ENCODE measurements at places on chromosomes 4 and X.
A peak's percentile ranks its signal among the peaks of the same experiment; 100 is the strongest.

DNA sequence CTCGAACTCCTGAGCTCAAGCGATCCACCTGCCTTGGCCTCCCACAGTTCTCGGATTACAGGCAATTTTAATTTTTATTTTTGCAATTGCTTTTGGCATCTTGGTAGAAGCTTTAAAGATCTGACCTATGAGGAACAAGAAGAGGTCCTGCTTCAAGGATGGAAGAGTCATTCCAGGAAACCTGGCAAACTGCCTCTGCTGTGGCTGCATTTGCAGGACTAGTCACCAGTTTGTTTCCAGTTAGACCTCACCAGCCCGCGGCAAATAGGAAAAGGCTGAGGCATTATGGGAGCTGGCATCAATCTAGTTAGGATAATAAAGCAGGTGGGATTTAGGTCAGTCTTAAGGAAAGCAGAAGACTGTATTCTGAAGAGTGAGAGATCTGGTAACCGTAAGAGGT, 51.9 kb upstream of the LAS1L start:
- H3K4me3 ChIP-seq: no peak overlapping the region
- no peaks in the 10 kb centered on the region for H3K36me3 ChIP-seq
- H3K27me3 ChIP-seq: no peaks in the 10 kb centered on the region
- peak; percentile 43 for DNase-seq
- no peak overlapping the region for H3K27ac ChIP-seq

- peaks cover 41% of the 10 kb centered on the region for H3K4me1 ChIP-seq
- peaks cover 20% of the 10 kb centered on the region for H3K36me3 ChIP-seq
- H3K27ac ChIP-seq: peak overlapping the region; percentile 96
- no peaks in the 10 kb centered on the region for H3K27me3 ChIP-seq
- no peak for DNase-seq
Observed at GRCh38 chr4:55398461-55398860, 2.7 kb downstream of the TMEM165 start.

GRCh38 chrX:118521435-118521834, 25.8 kb downstream of the DOCK11 start:
- H3K27me3 ChIP-seq: no peaks in the 10 kb centered on the region
- DNase-seq: no peak
- H3K4me1 ChIP-seq: peaks cover 25% of the 10 kb centered on the region
- no peak overlapping the region for H3K27ac ChIP-seq
- H3K36me3 ChIP-seq: no peaks in the 10 kb centered on the region

DNA sequence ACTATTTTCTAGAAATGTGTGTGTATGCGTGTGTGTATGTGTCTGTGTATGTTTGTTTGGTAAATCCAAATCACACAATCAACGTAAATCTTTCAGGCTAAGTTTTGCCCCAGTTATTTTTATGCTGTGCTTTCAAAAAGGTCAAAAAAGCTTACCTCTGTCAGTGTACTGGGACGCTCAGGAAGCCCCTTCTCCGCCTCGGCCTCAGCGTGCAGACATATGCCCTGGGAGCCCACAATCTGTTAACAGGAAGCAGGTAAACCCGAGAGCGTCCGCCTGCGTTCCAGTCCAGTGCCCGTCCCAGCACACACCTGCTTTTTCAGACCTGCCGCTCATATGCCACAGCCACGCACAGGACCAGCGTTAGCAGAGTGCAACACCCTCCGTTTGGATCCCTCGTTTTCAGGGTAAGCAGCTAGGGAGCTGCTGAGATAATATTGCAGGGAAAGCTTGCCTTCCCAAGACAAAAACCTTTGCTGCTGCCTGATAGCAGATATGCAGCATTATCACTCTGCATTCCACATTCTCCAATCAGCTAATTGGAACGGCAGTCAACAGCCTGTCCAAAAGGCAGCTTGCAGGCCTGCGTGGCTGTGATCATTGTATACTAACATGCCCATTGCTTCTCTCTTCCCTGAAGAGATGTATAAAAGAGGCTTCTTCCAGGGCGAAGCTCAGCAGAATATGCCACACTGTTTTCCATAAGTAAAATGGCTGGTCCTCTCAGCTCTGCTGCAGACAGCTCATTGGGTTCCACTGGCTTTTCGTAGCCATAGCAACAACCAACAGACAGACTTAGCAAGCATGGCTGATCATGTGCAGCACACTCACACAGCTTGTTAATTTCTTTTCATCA, at the start of gene SORBS2:
TSS of gene SORBS2 (minus strand) at position 686 of the 856 bp plus-strand sequence. CDS start 121,623 bp downstream, outside the sequence.
- peak within 1 kb of the TSS; percentile 72 for H3K27ac ChIP-seq
- H3K4me1 ChIP-seq: no peaks in the 10 kb centered on the region
- H3K36me3 ChIP-seq: no peaks in the 10 kb centered on the region
- H3K4me3 ChIP-seq: peak within 1 kb of the TSS; percentile 48
- no peaks in the 10 kb centered on the region for H3K27me3 ChIP-seq

DNA sequence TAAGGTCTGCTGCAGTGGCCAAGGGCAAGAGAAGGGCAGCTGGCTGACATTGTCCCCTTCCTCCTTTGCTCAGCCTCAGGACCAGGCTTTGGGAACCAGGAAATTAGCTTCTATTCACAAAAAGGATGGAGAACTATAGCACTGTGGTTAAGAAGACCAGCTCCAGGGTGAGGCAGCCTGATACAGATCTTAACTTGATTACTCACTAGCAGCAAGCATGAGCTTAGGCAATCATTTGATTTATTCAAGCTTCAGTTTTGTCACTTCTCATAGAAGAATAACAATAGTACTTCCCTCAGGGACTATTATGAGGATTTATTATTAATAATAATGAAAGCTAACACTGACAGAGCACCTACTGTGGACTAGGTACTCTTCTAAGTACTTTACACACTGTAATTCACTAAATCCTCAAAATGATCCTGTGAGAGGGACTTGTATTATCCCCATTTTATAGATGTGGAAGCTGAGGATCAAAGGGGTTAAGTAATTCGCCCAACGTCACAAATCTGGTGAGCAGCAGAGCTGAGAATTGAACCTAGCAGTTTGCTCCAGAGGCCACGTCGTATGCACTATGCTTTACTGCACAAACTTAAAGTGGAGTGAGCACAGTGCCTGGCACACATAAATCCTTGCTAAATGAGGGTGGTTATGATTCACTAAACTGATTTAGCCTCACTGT, 130.4 kb upstream of the PAK3 start:
- DNase-seq: no peak
- no peaks in the 10 kb centered on the region for H3K27me3 ChIP-seq
- no peak overlapping the region for H3K27ac ChIP-seq
- H3K36me3 ChIP-seq: no peaks in the 10 kb centered on the region

DNA sequence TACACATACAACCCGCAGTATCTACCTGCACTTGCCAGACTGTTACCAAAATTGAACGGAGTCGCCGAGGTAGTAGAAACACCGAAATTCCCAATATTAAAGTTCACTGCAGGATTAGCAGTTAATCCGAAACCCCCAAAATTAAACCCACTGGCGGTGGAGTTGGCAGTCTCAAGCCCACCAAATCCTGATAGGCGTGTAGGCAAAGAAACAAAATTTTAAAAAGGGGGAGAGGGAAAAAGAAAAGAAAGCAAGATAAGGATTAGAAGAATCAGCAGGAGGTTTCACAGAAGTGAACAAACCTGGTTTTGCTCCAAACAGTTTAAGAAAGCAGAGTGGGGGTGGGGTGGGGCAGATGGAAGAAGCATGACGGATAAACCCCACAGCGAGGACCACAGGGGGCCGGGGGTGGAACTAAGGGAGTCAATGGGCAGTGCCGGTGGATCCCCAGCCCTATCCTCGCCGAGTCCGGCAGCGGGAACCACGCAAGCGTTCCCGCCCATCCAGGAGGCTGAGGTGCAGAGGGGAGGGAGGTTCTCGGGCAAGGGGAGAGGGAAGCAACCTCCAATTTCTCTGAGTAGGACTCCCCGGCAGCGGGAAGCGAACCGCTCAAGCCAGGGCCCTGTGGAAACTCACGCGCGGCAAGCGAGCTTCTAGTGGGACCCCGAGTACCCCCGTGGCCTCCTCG, 599 bp downstream of the NUP54 start:
- peaks cover 17% of the 10 kb centered on the region for H3K36me3 ChIP-seq
- H3K27ac ChIP-seq: peak overlapping the region; percentile 93
- peaks cover 28% of the 10 kb centered on the region for H3K4me1 ChIP-seq
- peak overlapping the region; percentile 86 for H3K4me3 ChIP-seq
- no peaks in the 10 kb centered on the region for H3K27me3 ChIP-seq

DNA sequence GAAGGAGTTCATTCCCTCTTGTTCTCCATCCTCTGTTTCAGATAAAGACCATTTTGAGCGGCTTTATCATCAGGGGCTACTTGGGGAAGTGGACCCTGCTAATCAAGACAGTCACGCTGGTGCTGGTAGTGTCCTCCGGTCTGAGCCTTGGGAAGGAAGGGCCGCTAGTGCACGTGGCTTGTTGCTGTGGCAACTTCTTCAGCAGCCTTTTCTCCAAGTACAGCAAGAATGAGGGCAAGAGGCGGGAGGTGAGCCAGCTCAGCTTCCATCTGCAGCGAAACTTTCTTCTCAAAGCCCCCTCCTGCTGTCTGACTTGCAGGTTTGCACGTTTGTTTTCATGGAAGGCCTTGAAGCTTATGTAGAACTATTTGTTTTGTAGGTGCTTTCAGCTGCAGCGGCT, 49.5 kb downstream of the CLCN4 start:
- no peak for DNase-seq
- no peak overlapping the region for H3K4me3 ChIP-seq
- H3K36me3 ChIP-seq: no peaks in the 10 kb centered on the region
- H3K4me1 ChIP-seq: no peaks in the 10 kb centered on the region
- no peaks in the 10 kb centered on the region for H3K27me3 ChIP-seq
- no peak overlapping the region for H3K27ac ChIP-seq

DNA sequence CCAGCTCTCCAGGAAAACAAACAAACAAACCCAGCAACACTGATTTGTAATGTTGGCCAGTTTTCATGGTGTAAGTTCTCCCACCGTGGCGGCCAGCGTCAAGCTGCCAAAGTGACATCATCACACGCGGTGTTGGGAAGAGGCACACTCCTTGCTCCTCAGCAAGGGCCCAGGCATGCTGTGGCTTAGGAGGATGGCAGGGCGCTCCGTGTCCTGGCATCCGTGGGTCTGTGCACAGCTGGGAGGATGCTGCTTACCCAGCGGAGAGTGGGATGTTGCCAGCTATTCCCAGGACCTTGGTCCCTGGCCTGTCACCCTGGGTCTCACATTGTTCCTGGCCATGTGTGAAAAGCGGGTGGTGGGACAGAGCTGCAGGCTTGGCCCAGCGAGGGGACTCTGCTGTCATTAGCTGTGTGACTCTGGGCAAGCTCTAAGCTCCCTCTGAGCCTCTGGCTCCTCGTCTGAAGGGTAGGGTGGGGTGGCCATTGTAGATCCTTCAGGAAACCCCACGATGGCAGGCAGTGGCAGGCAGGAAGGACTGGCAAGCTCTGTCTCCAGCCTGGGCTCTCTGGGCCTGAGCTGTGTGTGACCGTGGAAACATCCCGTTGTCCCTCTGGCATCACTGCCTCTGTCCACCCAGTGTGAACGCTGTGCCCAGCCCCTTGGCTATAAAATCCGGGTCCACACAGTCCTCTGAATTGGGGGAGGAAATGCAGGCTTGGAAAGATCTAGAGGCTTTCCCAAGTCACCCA, 10.8 kb downstream of the PSAPL1 start:
- no peak overlapping the region for H3K27ac ChIP-seq
- no peaks in the 10 kb centered on the region for H3K4me1 ChIP-seq
- no peaks in the 10 kb centered on the region for H3K36me3 ChIP-seq
- no peak overlapping the region for H3K4me3 ChIP-seq

GRCh38 chr4:109156356-109156755, 146.1 kb downstream of the COL25A1 start:
- no peak overlapping the region for H3K27ac ChIP-seq
- no peaks in the 10 kb centered on the region for H3K27me3 ChIP-seq
- DNase-seq: no peak
- H3K36me3 ChIP-seq: no peaks in the 10 kb centered on the region
- no peaks in the 10 kb centered on the region for H3K4me1 ChIP-seq

- H3K4me1 ChIP-seq: no peaks in the 10 kb centered on the region
- no peak overlapping the region for H3K27ac ChIP-seq
- no peaks in the 10 kb centered on the region for H3K27me3 ChIP-seq
- H3K36me3 ChIP-seq: no peaks in the 10 kb centered on the region
Observed at GRCh38 chrX:94871640-94872039, 1197.6 kb downstream of the FAM133A start.

GRCh38 chr4:184143770-184144564, 73.7 kb downstream of the ENPP6 start:
- peaks cover 6% of the 10 kb centered on the region for H3K4me1 ChIP-seq
- no peak overlapping the region for H3K27ac ChIP-seq
- DNase-seq: no peak

- no peak overlapping the region for H3K27ac ChIP-seq
- DNase-seq: no peak
- H3K4me1 ChIP-seq: no peaks in the 10 kb centered on the region
- H3K36me3 ChIP-seq: no peaks in the 10 kb centered on the region
- H3K4me3 ChIP-seq: no peak overlapping the region
Observed at GRCh38 chr4:107094976-107095375, 58.9 kb upstream of the DKK2 start.

GRCh38 chr4:3392321-3392720, 49.4 kb upstream of the HGFAC start:
- no peaks in the 10 kb centered on the region for H3K27me3 ChIP-seq
- H3K27ac ChIP-seq: no peak overlapping the region
- peaks cover 30% of the 10 kb centered on the region for H3K4me1 ChIP-seq
- no peak overlapping the region for H3K4me3 ChIP-seq

DNA sequence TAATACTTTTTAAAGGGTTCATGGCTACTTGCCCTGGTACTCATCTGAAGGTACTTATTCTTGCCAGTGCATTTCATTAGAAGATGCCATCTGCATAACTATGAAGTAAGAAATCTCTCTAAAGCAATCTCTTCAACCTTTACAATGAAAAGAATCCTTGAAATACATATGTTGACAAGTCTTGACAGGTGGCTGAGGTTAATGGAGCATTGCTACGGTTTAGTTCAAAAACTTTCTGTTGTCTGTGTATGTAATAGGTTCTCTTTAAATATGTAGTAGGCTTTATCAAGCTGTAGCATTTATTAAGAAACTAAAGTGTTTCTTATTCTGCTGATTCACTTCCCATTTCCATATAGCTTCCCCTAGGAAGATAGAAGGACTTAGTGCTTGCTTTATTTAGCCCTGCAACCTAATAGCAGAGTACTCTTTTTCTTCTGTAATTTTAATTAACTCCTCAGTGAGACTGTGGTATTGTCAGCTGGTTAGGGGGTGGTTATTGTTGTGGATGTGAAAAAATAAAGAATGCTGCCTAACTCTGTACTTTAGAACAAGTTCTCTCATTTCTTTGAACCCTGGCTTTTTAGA, 39.3 kb downstream of the SLAIN2 start:
- no peak overlapping the region for H3K27ac ChIP-seq
- peaks cover 8% of the 10 kb centered on the region for H3K4me1 ChIP-seq
- no peak overlapping the region for H3K4me3 ChIP-seq
- H3K27me3 ChIP-seq: no peaks in the 10 kb centered on the region
- peaks cover 61% of the 10 kb centered on the region for H3K36me3 ChIP-seq

DNA sequence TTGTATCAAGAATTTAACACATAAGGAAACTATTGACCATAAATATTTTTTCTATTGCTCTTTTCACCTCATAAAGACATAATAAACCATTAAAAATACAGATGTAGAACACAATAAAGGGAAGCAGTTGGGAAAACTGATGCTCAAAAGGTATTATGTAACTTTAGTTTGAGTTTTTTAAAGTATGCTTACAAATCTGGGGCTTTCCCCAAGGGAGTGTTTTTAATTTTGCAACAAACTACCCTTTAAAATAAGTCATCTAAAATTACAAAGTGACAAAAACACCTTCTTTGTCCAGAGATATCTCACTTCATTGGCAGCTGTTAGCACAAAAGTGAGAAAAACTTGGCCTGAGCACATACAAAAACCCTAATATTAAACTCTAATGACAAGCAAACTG, 55.0 kb downstream of the PRDM5 start:
- no peak for DNase-seq
- H3K4me3 ChIP-seq: no peak overlapping the region
- H3K27me3 ChIP-seq: no peaks in the 10 kb centered on the region
- H3K4me1 ChIP-seq: peaks cover 10% of the 10 kb centered on the region
- no peak overlapping the region for H3K27ac ChIP-seq

- no peaks in the 10 kb centered on the region for H3K36me3 ChIP-seq
- H3K27me3 ChIP-seq: no peaks in the 10 kb centered on the region
- no peak for DNase-seq
- no peak overlapping the region for H3K4me3 ChIP-seq
- H3K27ac ChIP-seq: no peak overlapping the region
Observed at GRCh38 chr4:30836231-30836630, 116.1 kb downstream of the PCDH7 start.
